Eye (tissue), 1 donor: ENCODE measurements at places on chromosomes 7 and 10.

DNA sequence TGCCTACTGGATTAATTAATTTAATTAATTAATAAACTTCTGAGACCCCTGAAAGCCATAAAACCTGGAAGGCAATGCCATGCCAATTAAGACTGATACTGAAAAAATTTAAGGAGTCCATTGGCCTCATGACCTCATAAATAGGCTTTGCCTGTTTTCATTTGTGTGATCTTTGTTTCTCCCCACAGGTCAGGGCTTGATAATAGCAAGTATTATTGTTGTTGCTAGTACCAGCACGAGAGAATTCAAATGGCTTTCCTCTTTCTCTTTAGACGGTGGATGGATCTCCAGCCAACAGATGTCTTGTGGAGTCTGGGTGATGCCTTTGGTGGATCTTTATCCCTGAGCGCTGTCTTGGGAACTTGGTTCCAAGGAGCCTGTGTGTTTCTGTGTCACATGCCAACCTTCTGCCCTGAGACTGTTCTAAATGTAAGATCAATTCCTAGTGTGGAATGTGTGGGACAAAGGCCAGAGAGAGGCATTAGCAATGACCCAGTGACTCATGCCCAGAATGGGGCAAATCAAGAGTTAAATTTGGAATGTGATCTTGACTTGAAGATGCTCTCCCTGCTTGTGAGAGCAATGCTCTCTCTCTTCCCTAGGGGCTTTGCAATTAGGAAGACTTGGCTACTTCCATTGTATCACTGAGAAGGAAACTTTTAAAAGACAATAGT lies 17.7 kb downstream of the ACSM6 start:
- DNase-seq = no peak

- DNase-seq = no peak
Measured at GRCh38 chr7:114688443-114689055, 233.3 kb upstream of the MDFIC start.

- DNase-seq = no peak
Measured at GRCh38 chr10:93106631-93107072, 33.0 kb downstream of the CYP26A1 start.

DNA sequence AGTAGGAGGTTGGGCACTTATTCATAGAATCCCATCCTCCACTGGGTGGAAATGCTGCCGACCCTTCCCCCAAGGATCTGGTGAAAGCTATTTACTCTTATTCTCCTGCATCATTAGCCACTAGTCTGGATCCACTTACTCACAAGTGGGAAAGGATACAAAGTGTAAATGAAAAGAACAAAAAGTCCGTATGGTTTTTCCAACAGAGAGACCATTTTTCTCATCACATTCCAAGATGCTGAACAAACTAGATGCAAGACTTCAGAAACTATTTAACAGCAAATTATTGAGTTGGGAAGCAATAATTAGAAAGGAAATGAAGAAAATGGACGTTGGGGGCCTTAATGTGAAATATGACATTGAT lies 242.4 kb upstream of the GLI3 start:
- DNase-seq = no peak

DNA sequence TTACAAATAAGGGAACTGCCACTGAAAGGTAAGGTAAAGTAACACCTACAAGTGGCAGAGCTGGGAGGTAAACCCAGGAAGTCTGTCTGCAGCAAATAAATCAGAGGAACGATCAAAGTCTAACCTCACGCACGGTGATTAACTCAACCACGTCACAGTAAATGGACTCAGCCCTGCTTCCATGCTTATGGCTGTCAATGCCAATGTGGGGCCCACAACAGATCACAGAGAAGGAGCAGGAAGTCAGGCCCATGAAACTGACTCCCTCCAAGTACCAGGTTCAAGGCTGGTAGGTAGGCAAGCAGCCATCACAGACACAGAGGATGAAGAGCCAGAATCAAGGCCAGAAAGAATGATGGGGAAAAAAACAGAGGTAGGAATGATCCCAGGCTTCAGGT lies 38.0 kb upstream of the ACSL5 start:
- DNase-seq = no peak

- peak; percentile 88 for DNase-seq
Measured at GRCh38 chr10:127196282-127197153, at the start of gene INSYN2A. Gene INSYN2A (minus strand): TSS chr10:127196591. CDS start chr10:127176395, 20,196 bp downstream.

GRCh38 chr10:15737656-15738055 lies 17.9 kb upstream of the ITGA8 start:
- DNase-seq = no peak

- no peak for DNase-seq
Measured at GRCh38 chr7:150357771-150358427, 10.7 kb upstream of the REPIN1 start.

DNA sequence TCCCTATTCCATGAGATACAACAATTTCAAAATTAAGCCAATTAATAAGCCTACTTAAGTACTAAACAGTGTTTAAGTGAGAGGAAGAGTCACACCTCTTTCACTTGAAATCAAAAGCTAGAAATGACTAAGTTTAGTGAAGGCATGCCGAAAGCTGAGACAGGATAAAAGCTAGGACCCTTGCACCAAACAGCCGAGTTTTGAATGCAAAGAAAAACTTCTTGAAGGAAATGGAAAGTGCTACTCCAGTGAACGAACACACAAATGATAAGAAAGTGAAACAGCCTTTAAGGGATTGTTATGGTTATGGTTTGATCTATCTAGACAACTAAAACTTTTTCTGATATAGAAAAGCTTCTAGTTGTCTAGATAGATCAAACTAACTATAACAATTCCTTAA lies 135.4 kb upstream of the KMT2E start:
- no peak for DNase-seq

DNA sequence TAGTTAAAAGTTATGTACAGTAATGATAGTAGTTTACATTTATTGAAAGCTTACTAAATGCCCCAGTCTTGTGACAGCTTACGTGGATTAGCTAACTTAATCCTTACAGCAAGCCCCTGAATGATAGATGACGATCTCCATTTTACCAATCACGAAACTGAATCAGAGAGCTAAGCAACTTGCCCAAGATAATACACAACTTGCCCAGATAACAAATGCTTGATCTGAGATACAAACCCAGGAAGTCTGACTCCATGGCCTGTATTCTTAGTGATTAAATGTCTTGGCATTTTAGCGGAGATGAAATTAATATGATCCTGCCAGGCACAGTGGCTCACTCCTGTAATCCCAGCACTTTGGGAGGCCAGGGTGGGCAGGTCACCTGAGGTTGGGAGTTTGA lies 46.9 kb upstream of the FMC1 start:
- no peak for DNase-seq

DNA sequence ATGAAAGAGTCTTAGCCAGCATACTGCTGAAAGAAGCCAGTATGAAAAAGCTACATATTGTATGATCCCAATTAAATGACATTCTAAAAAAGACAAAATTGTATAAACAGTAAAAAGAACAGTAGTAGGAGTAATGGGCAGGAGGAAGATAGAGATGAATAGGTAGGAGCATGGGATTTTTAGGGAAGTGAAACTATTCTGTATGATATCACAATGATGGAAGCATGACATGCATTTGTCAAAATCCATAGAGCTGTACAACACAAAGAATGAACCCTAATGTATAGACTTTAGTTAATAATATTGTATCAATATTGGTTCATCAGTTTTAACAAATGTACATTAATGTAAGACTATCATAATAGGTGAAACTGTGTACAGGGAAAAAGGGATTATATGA lies 147.9 kb downstream of the IMMP2L start:
- DNase-seq = no peak

- DNase-seq = peak; percentile 40
Measured at GRCh38 chr10:130169136-130169859, 33.1 kb downstream of the GLRX3 start.

GRCh38 chr10:102157224-102157623 lies 5.0 kb downstream of the NOLC1 start:
- DNase-seq = no peak

DNA sequence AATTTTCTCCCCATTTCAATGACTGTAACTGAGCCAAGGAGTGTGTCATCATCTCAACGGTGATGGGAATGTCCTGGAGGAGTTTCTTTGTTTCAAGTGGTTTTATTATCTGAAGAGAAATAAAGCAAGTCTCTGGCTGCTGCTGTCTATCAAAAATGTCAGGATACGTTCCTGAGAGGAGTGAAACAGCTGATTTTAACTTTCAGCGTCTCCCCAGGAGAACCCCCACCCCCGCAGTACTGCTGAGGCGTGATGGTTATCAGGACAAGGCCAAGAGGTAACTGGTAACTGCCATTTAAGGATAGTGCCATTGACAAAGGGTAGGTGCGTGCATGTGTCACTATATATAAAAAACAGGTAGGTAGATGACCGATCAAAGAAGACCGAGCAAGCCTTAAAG lies 70.3 kb upstream of the LRGUK start:
- no peak for DNase-seq

DNA sequence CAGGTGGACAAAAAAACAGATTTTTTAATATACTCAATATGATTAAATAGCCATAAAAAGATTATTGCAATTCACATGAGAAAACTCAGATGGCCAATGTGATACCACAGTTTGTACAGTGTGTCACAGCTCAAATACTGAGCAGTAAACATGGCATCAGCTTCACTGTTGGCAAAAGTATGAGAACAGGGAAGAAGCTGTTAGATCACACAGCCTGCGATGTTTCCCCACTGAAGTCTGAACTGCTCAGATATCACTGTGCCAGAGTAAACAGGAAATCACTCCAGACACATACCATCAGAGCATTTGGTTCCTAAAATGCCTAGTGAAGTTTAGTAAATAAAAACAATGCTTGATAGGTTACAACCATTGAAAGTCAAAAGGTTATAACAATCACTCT lies 347.8 kb downstream of the ETV1 start:
- DNase-seq = no peak

DNA sequence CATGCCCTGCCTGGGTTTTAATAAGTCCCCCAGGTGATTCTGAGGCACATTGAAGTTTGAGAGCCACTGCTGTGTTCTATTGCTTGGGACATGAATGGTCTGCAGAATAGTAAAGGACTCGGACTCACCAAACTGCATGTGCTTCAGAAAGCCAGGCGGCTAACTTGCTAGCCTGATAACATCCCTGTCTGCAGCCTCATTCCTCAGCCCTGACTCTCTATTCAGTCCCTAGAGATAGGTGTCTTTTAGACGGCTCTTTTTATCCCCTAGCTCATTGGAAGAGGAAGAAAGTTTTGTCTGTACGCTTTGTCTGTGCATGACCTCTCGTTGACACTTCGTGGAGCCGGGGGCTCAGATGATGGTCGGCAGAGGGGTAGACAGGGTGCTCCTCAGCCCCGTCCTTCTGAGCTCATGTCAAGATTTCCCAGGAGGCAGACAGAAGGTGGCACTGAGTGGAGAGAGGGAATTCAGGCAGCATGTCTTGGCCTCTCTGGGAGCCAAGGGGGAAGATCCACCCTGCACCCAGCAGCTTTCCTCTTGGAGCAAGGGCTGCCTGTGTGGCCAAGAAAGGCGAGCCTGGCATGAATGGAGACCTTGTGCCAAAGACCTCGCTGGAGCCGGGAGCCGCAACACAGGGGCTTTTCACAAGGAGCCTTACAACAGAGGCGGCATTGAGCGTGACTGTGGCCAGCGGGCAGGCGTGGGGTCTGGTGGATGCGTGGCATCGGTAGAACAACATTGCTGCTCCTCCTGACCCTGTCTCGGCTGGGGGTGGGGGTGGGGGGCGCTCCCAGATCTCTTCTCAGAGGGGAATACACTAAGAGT lies 51.1 kb upstream of the PODXL start:
- DNase-seq = peak; percentile 48

GRCh38 chr7:89133357-89133756 lies 337.8 kb upstream of the TEX47 start:
- DNase-seq = no peak

GRCh38 chr10:60359066-60359465 lies 30.6 kb downstream of the ANK3 start:
- DNase-seq = no peak

DNA sequence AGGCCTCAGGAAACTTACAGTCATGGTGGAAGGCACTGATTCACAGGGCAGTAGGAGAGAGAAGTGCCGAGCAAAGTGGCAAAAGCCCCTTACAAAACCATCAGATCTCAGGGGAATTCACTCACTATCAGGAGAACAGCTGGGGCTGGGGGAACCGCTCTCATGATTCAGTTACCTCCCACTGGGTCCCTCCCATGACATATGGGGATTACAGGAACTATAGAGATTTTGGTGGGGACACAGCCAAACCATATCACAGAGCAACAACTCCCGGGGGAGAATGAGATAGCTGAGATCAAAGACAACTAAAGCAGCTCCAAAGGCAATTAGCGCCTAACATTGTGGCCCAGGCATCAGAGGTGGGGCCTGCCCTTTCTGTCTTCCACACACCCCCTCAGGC lies 85.4 kb upstream of the VOPP1 start:
- DNase-seq = peak; percentile 3

DNA sequence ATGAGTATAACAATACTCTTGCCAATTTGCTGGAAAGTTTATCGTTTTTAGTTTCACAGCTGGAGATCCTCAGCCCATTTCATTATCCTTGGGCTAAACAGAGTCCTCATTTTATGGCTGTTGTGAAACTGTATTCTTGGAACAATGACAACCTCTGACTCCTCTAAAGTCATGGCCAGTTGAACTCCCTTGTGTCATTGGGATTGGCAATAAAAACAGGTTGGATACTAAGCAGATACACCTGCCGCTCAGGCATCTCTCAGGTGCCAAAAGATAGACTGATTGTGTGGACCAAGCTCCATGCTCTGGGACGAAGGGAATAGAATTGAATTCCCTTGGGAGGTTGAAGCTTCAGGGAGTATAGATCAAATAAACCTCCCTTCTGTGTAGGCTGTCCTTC lies 182.2 kb downstream of the WDR11 start:
- DNase-seq = no peak

DNA sequence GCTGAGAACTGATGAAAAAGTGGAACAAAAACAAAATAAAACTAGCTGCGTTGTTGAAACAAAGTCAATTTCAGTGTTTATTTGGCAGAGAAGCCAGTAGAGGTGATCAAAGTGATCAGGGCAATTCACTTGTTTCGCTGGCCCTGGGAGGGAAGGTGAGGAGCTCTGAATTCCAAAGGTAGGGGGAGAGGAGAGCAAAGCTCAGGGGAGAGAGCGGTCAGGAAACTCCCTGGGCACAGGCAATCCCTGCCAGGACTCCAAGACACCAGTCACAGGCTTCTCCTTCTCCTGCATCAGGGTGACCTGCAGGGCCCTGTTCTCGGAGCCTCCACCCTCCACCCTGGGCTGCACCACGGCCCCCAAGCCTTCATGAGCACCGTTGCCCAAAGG lies 6.8 kb upstream of the KIAA1217 start:
- no peak for DNase-seq

GRCh38 chr7:93921607-93922566 lies at the start of gene GNG11:
Gene GNG11 (plus strand): TSS chr7:93921735. CDS start chr7:93922138, 403 bp downstream.
- peak; percentile 88 for DNase-seq
